ENCODE measurements at places on chromosomes 12 and 14.
A peak's percentile ranks its signal among the peaks of the same experiment; 100 is the strongest.

DNA sequence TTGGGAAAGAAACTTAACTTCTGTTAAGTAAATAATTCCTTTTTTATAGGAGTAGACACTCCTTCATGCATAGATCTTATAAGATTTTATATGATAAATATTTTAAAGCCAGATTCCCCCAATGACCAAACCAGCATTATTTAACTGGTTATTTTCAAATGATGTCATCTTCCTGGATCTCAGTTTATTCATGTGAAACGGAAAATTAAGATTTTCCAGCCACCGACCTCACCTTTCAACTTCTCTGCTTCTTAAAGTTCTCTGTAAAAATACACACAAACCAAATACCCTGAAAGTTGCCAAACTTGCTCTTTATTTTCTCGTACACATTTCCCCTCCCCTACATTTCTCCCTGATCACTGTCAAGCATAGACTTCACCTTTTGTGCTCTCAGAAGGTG is 364.2 kb downstream of the GALC start:
- no peak for DNase-seq

GRCh38 chr12:75542942-75543341 is 31.5 kb upstream of the KRR1 start:
- DNase-seq, result no peak

DNA sequence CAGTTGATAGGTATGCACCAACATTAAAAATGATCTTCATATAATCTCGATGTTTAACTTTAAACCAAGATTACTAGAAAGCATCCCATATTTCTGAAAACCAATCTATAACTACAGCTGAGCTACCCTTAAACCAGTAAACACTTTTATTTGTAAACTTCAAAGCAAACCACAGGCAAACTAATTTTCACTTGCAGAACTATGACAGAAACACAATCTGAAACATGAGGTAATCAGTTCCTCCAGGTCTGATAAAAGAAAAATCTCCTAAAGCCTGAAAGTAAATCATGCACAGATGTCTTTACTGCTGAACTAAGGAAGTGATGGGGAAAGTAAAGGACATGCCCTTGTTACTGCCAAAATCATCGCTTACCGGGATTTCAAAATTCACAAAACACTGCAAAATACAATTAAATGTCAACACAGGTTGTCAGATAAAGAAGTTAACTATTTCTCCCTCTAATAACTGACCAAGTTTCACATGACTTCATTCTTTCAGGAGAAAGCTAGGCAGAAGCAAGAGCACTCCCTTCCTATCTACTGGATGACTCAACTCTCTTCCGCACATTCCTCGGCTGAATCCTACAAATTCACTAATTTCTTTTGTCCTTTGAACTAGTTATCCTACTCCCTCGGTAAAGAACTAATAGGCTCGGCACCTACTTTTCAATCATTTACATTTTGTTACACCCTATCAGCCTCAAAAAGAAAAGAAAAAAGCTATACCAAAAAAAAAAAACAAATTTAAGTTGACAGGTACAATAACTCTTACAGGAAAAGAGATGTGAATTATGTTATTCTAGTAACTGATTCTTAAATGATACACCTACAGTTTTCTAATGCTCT is 1.4 kb downstream of the EEA1 start:
- DNase-seq, result peak; percentile 53

DNA sequence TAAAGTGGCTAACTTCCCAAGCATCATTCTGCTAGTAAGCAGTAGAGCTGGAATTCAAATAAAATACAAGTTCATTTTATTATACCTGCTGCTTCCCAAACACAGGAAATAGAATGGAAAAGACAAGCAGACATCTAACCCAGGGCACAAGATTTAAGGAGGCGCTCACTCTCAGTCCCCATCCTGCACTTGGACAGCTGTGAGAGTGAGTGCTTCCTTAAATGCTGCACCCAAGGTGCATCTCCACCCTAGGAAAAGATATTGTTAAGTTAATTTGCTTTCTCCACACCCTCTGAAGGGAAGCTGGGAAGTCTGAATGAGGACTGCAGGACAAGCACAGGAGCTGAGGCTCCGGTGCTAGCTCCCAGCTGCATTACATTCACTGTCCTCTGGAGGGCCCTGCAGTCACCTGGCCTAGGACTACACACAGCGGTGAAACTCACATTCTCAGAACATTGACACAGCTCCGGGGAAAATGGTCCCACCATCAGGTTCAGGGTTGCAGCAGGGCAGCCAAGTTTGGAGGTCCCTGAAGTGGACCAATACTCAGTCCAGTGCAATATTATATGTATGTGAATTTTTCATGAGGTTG is 14.2 kb downstream of the HEBP1 start:
- DNase-seq, result no peak

DNA sequence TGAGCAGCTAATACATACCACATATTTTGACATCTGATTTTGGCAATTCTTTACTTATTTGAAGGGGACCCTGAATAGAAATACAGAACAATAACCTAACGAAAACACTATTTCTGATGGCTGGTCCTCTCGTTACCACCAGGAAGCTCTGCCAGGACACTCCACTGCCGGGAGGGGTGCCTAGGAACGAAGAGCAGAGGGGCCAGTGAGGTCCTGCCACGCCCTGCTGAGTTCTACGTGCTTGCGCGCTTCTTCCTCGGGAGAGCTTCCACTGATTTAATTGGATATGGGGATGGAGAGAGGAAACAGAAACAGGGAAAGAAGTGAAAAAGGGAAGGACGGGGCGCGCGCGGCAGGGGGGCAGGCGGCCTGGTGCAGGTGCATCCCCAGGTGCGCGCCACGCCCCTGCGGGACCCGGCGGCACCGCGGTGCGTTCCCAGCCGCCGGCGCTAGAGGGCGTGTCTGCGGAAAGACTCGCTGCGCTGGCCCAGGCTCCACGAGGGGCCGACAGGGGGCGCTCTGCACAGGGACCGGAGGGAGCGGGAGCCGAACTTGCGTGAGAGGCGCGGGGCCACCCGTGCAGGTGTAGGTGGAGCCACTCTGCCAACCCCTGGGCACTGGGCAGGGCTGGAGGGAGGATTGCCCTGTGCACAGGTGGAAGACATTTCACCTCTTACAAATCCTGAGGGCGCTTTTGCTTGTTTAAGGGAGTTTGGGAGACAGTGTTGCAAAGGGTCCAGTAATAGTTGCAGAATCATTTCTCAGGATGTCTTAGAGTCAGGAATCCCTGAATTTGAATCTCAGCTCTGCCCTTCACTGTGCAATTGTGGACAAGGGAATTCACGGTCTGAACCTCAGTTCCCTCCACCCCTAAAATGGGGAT is 986.3 kb upstream of the TMEM132C start:
- DNase-seq, result peak; percentile 72
